ENCODE measurements at places on chromosomes 2 and 18.
A peak's percentile ranks its signal among the peaks of the same experiment; 100 is the strongest.

DNA sequence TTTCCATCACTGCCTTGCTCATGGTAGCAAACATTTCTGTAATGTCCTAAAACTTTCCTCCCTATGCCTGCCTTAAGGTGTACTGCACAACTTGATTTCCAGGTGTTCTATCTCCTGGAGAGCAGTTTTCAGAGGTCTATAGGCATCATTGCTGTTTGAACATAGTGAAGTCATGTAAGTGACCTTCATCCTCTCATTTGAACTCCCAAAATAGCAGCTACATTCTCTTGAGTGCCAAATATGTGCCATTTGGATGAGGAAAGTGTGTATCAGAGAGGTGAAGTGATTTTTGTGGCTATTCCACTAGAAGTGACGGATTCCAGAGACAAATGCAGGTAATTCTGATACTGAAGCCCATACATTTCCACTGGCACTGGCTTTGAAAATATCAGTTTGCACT lies 3.4 kb downstream of the PPP1R1C start:
- DNase-seq = no peak

- DNase-seq = no peak
Measured at GRCh38 chr2:44706681-44707553, 234.6 kb upstream of the SIX3 start.

GRCh38 chr2:98039085-98039756 lies 43.5 kb upstream of the TMEM131 start:
- peak; percentile 98 for DNase-seq

- DNase-seq = peak; percentile 65
Measured at GRCh38 chr2:151730262-151730975, 3.9 kb downstream of the NEB start.

GRCh38 chr2:9629222-9630116 lies 1.3 kb downstream of the YWHAQ start:
- no peak for DNase-seq

DNA sequence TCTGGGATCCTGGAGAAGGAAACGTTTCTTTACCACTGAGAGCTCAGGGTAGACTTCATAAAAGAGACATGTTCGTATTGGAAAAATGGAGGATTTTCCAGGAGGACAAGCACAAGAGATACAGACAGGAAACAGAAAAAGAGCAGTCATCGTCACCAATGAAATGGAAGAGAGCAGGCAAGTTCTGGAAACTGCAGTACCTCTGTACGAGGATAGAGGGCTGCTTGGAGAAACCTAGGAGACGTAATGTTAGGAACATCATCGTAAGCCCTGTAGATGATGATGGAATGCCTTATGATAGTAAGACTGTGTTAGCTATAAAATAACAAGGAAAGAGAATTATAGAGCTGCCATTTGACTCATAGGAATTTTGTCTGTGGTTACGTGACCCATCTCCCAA lies 121.1 kb upstream of the KLHL14 start:
- no peak for DNase-seq

- no peak for DNase-seq
Measured at GRCh38 chr2:176446718-176447414, 177.6 kb downstream of the MTX2 start.

GRCh38 chr2:26086155-26086637 lies 52.3 kb downstream of the RAB10 start:
- DNase-seq = peak; percentile 45

- DNase-seq = no peak
Measured at GRCh38 chr2:127094509-127095366, 12.2 kb downstream of the BIN1 start.

GRCh38 chr18:9287036-9287435 lies 47.5 kb upstream of the TWSG1 start:
- no peak for DNase-seq

- DNase-seq = peak; percentile 13
Measured at GRCh38 chr2:63023444-63023843, 27.2 kb upstream of the OTX1 start.

- DNase-seq = no peak
Measured at GRCh38 chr2:31943636-31944225, 67.1 kb downstream of the MEMO1 start.

- DNase-seq = peak; percentile 94
Measured at GRCh38 chr2:112674229-112674628, 28.5 kb downstream of the SLC20A1 start.

DNA sequence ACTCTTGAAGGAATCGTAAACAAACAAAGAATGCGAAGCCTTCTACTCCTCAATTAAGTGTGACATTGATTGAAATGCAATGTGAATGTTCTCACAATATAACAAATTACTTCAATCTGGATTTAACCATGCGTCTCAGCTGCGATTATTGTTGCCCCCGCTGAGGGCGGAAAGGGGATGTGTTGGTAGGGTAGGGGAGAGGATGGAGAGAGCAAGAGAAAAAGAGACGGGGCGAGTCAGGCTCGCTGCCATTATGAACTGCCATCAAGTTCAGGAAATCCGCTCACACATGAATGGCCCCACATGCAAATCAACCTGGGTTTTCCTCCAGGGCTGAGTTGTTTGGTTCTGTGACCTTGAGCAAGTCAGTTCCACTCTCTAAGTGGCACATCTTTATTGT lies 129.8 kb downstream of the PXDN start:
- no peak for DNase-seq

DNA sequence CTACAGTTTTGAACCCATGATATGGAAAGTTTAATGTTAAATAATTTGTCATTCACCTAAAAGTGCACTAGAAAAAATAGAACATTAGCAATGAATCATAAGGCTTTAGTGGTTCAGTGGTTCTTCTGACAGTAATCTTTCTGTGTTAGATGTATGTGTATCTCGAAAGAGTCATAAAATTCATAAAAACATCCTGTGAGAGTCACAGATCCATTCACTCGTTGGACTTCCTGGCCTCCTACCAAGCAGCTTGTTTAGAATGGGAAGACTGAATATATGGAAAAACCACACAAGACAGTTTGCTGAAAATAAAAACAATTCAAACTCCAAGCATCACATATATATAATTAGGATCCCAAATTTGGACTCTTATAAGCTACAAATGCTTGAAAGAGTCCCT lies 34.8 kb downstream of the ADNP2 start:
- DNase-seq = no peak

DNA sequence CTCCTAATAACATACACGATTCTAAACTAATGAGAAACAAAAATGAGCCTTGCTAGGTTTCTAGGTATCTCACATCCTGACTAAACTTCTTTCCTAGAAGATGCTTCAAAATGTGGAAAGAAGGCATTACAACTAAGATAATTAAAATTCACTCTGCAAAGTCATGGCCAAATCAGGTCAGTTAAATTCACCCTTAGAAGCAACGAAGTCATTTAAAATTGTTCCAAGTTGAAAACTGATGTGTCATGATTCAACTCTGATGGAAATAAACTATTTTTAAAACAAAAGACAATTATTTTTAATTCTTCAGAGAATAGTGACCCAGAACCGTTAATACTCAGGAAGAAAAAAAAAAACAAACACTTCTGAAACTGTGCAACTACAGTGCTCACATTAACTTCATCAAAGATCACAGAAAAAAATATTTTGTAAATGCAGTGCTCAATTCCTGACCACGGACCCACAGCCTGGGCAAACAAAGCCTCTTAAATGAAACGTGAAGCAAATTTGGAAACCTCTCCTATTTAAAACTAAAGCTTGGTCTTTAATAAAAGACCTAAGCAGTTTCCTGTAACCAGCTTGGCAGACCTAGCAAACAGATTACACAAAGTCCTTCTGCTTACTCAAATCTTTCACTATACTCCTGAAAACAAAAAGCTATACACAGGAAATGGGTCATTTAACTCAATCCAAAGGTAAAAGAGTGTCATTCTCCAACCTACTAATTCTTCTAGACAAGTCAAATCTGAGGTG lies 39.0 kb downstream of the CHN1 start:
- no peak for DNase-seq

DNA sequence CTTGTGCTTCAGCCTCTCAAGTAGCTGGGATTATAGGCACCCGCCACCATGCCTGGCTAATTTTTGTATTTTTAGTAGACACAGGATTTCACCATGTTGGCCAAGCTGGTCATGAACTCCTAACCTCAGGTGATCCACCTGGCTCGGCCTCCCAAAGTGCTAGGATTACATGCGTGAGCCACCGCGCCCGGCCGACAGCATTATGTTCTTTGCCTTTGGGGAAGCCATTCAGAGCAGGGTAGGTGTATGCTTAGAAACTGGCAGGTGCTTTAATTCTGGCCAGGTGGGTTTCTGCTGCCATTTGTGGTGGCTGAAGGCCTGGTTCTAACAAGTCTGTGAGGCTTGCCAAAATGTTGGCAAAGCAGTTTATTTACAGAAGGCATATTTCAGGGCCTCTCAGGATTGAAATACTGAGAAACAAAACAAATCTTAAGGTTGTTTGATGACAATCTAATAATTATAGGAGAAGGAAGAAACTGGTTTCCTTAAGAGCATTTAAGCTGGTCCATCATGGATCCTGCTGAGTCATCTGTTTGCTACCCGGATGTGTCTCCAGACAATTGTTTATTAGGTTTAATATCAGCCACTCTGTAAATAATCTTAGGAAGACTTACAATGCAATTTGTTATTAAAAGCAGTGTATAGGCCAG lies 16.0 kb downstream of the SLC20A1 start:
- no peak for DNase-seq

GRCh38 chr2:86274918-86275275 lies 62.5 kb downstream of the REEP1 start:
- DNase-seq = no peak

- DNase-seq = peak; percentile 22
Measured at GRCh38 chr2:157628477-157629415, at the start of gene ACVR1C. Gene ACVR1C (minus strand): TSS chr2:157628864. CDS start chr2:157628644, 220 bp downstream.

- peak; percentile 82 for DNase-seq
Measured at GRCh38 chr2:226669905-226670304, 129.7 kb downstream of the IRS1 start.

DNA sequence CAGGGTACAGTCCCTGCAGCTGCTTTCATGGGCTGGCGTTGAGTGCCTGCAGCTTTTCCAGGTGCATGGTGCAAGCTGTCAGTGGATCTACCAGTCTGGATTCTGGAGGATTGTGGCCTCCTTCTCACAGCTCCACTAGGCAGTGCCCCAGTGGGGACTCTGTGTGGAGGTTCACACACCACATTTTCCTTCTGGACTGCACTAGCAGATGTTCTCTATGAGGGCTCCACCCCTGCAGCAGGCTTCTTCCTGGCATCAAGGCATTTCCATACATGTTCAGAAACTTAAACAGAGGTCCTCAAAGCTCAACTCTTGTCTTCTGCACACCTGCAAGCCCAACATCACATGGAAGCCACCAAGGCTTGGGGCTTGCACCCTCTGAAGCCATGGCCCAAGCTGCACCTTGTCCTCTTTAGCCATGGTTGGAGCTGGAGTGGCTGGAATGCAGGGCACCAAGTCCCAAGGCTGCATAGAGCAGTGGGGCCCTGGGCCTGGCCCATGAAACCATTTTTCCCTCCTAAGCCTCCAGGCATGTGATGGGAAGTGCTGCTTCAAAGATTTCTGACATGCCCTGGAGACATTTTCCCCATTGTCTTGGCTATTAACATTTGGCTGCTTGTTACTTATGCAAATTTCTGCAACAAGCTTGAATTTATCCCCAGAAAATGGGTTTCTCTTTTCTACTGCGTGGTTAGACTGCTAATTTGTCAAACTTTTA lies 250.2 kb upstream of the COPS8 start:
- no peak for DNase-seq

DNA sequence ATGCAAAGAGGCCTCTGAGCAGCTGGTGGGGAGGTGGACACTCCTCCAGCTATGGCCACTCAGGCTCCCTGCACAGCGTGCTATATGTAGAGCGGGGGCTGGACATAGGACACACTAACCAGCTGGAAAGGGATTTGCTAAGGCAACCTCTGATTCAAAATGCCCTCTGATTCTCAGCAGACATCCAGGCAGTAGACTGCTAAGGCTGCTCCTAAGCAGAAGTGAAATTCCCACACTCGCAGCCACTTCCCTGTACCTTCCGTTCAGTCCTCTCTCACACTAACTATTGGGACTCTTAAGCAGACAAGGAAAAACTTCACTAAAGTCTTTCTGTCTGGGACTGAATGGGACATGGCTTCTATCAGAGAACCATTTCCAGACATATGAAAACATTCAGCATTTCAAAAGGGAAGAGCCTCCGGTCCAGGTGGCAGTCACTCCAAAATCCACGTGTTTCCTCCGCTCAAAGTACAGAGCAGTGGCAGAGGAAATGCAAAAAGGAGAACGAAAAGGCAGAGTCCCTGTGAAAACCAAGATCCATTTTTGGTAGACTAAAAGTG lies 265.8 kb downstream of the TTC32 start:
- DNase-seq = peak; percentile 53

DNA sequence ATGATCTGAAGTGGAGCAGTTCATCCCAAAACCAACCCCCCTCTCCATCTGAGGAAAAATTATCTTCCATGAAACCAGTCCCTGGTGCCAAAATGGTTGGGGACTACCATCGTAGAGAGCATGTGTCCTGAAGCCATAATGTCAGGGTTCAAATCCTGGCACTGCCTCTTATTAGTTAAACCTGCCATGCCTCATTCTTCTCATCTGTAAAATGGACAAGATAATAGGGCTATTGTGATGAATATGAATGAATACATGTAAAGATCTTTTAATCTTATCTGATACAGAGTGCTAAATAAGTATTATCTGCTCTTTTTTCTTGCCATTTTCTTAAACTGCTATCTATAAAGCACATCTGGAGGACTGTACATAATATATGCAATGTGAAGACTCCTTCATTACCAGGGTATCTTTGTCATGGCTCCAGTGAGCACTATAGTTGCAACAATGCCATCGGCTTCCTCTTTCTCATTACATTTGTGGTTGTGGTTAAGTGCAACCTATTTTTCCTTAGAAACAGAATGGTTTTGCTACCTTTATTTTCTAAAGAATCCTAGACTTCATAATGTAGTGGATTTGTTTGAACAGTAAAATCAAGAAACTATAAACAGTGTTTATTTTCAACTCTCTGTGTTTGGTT lies 27.0 kb downstream of the MFSD6 start:
- DNase-seq = peak; percentile 77

DNA sequence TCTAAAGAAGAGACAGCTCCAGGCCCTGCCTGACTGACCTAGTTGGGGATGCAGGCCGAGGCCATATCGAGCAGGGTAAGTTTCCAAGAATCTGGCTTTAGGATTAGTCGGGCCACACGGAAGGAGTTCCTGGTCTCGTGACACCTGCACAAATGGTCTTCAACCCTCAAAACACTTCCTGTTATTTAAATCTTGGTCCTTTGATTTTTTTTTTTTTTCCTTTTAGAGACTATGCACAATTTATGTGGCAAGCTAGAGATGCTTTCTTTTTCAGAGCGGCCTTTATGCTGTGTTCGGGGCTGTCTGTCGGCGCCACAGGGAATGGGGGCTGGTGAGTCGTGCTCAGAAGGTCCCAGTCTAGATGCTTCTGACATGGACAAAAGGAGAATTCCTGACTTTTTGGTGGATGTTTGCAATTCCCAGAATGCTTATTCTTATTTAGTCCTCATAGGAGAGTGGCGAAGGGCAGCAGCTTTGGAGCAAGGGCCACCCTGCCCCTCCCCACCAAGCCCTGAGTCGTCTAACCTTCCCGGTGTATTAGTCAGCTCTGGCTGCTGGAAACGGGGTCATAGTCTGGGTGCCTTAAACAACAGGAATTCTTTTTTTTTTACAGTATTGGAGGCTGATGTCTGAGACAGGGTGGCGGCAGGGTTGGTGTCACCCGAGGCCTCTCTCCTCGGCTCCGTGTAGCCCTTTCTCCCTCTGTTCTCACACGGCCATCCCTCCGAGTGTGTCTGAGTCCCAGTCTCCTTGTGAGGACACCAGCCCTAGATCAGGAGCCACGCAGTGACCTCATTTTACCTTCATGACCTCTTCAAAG lies 27.4 kb downstream of the HPCAL1 start:
- peak; percentile 7 for DNase-seq

GRCh38 chr2:240182001-240182400 lies 41.5 kb upstream of the OTOS start:
- no peak for DNase-seq

Data from MV-4-11 (cell line).